ENCODE measurements at places on chromosomes 4 and X.

GRCh38 chr4:123555807-123556273 lies 159.2 kb downstream of the SPRY1 start:
- DNase-seq = no peak

DNA sequence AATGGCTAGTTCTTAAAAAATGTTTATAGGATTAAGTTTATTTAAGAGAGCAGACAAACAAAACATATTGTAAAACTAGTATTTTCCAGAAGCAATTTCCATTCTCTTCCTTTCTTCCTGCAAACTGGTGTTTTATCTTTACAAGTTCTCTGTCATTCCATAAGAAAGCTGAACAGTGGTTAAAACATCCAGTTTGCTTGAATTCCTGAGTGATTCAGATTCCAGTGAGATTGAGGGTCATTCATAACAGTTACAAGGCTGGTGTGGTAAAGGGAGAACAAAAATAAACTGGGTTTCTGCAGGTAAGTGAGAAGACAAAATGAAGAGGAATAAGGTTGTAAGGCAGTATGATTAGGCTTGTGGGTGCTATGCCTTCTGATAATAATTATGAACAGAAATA lies 544.8 kb upstream of the DIPK2B start:
- no peak for DNase-seq

DNA sequence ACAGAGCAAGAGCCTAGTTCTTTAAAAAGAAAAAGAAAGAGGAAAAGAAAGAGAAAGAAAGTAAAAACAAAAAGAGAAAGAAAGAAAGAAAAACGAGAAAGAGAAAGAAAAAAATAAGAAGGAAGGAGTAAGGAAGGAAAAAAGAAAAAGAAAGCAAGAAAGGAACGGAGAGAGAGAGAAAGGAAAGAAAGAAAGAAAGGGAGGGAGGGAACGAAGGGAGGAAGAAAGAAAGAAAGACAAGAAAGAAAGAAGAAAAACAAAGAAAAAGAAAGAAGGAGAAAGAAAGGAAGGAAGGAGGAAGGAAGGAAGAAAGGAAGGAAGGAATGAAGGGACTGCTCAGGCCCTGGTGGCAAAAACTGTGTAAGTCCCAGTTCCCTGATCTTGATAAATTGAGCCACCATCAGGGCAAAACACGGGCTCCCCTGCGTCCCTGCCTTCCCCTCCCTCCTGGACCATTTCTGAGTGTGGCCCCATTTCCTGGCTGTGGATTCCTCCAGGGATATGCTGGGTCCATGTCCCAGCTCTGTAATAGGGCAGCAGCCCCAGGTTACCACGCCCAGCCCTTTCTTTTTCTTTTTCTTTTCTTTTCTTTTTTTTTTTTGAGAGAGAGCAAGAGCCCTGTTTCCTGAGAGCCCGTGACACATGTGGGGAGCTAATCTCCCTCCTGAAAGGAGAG lies 44.8 kb downstream of the SHOX start:
- no peak for DNase-seq

DNA sequence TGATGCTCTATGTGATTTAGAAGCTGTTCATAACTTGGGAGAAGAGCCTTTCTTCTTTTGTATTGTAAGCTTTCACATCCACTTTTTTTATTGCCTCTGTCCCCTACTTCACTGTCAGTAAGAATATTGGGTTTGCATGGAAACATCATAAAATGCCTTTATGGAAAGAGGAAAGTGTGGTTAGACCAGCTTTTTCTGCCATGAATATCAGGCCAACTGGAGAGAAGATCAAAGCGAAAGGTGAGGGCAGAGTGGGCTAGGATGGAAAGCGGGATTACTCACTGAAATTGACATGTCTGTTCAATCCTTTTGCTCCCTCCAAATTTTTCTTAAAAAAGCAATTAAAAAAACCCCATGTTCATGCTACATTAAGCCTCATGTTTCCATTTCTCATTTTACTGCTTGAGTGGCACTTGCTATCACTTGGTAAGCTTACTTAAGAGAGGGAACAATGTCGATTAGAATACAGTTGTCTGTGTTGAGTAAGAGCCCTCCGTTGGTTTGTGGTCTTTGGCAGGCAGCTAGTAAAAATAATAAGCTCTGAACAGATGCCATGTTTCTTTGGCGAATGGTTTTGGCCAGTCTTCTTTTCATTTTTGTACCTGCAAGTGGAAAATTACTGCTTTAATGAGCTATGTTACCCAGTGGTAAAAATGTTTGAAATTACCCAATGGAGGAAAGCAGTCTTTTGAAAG lies 35.9 kb downstream of the SUPT20HL1 start:
- no peak for DNase-seq

DNA sequence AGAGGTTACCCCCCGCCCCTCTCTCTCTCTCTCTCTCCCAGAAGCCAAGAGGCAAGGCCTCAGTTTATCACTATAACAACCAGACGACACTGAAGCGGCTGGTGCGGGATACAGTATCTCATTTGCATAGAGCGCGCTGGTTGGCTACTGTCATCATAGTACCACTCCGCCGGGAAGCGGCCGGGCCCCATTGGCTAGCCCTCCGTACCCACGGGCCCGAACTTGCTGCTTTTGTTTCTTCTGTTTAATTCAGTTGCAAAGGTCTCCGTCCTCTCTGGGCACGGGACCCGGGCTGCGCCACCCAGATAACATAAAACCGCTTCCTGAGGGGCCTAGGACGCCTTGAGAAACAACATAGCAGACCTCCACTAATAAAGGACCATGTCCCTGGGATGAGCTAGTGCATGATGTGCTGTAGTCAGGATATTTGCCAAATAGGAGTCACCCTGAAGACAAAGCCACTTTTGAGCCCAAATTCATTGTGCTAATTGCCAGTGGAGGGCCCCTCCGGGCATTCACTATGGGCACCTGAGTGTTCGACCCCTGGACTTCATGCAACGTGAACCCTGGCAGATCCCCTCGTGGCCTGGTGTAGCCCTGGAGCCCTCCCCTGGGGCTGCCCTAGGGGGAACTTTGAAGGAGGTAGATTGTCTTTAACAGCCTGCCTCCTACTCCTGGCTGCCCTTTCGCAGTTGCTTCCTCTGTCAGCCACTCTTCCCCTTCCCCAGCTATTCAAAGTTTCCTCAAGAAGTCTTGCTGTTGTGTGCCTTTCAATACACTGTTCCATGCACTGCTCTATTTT lies at the start of gene PCYT1B:
Gene PCYT1B, minus strand, starts transcription at position 91 of the 802 bp plus-strand sequence. CDS start 242 bp downstream, outside the sequence.
- peak; percentile 28 for DNase-seq

- DNase-seq = no peak
These were observed 2345.6 kb downstream of the PCDH7 start for GRCh38 chr4:33065749-33066148.
